ENCODE measurements at places on chromosomes 12 and 14.

DNA sequence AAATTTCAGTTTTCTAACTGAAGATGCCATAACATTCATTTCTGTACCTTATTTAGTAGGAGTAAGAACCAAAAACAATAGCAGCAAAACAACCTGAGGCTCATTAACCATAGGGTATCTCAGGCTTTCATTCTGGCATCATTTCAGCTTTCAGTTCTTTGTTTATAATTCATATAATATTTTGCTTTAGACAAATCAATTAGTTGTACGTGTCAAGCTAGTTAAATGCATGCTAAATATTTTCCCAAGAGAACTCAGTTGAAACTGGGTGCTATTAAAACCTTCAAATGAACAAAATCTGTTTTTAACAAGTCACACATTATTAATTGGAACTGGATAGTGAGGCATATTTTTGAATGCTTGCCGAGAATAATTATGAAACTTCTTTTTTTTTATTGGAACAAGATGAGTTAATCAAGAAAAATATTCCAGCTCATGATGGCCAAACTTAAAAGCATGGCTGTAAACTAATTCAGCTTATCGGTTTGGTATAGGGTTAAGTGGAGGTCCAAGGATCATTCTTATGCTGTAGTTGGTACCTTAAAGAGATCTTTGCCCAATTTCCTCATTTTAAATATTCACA is 442.7 kb downstream of the BTG1 start:
- no peak for DNase-seq

GRCh38 chr14:20622816-20623291 is 18.6 kb downstream of the OR6S1 start:
- peak; percentile 43 for DNase-seq

DNA sequence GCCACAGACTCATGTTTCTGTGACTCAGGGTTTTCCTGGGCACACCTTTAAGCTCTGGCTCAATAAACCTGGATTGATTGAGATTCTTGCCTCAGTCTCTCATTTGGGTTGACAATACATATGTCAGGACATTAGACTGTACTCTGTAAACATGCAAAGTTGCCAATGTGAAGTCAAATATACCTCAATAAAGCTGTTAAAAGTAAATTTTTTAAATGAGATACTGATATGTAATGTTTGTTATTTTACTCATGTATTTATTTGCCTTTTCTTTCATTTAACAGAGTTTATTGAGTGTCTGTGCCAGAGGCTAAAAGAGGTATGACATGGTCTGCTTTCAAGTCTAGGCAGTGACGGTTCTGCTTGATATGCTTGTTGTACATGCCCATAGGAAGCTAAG is 3.7 kb upstream of the ETFBKMT start:
- no peak for DNase-seq

DNA sequence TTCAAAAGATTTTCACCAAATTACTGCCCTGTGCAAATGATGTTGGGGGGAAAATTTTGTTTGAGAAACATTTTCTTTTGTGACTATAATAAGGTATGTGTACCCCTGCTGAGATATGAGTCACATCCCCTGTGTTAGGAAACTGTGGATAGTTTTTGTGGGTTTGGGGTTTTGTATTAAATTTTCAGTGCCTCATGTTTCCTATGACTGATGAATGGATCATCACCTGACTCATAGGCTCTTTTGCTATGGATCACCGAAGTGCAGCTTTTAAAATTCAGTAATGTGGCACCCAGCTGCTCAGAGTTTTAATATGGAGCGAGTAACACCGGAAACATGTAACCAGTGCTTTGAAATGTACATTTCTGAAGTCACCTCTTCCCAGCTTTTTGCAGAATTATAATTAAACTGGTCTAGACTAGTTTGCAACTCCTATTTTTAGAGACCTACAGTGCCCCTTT is 167.4 kb upstream of the HMGA2 start:
- DNase-seq: peak; percentile 42

- peak; percentile 88 for DNase-seq
These were observed 227.3 kb downstream of the KTN1 start for GRCh38 chr14:55807053-55807880.

DNA sequence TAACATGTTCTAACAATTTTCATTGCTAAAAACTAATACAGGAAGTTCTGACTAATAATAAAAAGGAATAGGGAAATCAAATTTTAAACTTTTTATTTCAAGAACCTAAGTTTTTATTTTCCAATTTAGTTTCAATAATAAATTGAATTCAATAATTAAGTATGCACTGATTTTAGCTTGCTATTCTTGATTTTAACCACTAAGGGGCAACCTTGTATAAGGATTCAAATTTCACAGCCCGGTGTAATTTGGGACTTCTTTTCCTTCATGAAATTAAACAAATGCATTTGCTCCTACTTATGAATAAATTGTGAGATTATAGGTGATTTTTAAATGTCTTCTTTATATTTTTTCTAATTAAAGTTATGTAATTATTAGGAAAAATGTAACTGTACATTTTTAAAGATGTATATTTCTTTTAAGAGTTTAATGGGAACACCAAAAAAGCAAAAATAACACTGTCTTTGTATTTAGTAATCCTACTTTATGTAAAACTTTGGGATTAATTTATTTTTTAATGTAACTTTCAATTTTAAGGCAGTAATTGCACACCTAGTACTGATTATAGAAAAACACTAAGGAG is 241.4 kb upstream of the PDZRN4 start:
- no peak for DNase-seq

DNA sequence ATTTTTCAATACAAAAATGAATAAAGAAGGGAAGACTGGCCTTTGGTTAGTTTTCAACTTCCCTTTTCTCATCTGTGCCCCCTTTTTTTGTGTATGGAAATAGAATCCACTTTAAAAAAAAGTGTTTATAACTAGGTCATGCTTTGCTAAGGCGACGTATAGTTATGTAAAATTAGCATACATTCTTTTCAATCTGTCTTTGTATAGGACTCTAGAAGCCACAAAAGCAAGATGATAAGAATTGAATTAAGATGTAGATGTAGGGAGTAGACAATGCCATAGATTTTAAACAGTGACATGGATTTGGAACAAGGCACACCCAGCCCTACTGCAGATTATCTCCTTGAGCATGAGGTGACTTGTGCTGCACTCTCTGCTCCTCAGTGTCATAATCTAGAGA is 354.3 kb downstream of the TMTC2 start:
- DNase-seq: no peak

- DNase-seq: no peak
These were observed 266.7 kb upstream of the HMGA2 start for GRCh38 chr12:65557438-65558181.

GRCh38 chr12:58171914-58172313 is 230.5 kb downstream of the ATP23 start:
- DNase-seq: no peak

DNA sequence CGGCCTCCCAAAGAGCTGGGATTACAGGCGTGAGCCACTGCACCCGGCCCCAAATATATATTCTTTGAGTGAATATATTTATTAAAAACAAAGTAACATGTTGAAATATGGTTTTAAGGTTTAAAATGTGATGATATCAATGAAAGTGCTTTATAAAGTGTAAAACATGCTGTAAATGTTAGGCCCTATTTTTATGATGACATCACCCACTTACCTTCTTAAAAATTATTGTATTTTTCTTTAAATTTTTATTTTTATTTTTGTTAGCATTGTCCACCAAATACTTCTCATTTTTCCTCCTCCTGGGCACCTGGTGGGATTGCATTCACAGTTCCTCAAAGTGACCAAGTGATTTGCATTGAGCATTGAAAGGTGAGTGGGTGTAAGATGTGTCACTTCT is 152.6 kb upstream of the TBX3 start:
- no peak for DNase-seq

- DNase-seq: peak; percentile 28
These were observed 493.8 kb downstream of the NPAS3 start for GRCh38 chr14:33432407-33433023.

- DNase-seq: no peak
These were observed 262.1 kb downstream of the FBXL14 start for GRCh38 chr12:1332327-1332726.

GRCh38 chr12:17304503-17305347 is 698.8 kb upstream of the LMO3 start:
- no peak for DNase-seq

Measured in activated CD8-positive, alpha-beta T cell treated with anti-CD3 and anti-CD28 coated beads for 36 hours (primary cell).